Omental fat pad (tissue), 4 donors: ENCODE measurements at places on chromosomes 12 and 14.

GRCh38 chr12:58225203-58225877 lies 284.0 kb downstream of the ATP23 start:
- DNase-seq: no peak

GRCh38 chr12:89421092-89421835 lies 69.0 kb upstream of the DUSP6 start:
- no peak for DNase-seq

GRCh38 chr14:51295646-51296263 lies 55.7 kb downstream of the TMX1 start:
- DNase-seq: no peak

DNA sequence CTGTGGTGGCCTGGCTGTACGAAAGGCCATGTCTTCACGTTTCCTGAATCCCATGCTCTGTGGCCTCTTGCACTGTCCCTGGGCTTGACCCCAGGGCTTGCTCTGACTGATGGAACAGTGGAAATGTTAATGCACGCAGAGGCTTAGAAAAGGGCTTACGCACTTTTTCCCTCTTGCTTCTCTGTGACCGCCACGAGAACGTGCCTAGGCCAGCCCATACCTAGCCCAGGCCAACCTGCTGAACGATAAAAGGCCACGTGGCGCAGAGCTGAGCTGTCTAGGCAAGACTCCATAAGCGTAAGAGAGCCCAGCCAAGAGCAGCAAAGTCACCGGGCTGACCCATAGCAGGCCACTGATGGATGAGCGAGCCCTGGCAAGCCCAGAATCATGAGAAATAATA lies 18.3 kb downstream of the TTC7B start:
- DNase-seq: no peak

- no peak for DNase-seq
Measured at GRCh38 chr12:58995666-58996363, 75.5 kb upstream of the LRIG3 start.

GRCh38 chr12:52552055-52552454 lies 890 bp downstream of the KRT71 start:
- no peak for DNase-seq

GRCh38 chr12:75884465-75884985 lies 147.1 kb downstream of the PHLDA1 start:
- no peak for DNase-seq

GRCh38 chr14:94337274-94337673 lies 14.1 kb upstream of the SERPINA6 start:
- no peak for DNase-seq

- DNase-seq: no peak
Measured at GRCh38 chr12:79402606-79403005, 288.2 kb downstream of the PAWR start.

DNA sequence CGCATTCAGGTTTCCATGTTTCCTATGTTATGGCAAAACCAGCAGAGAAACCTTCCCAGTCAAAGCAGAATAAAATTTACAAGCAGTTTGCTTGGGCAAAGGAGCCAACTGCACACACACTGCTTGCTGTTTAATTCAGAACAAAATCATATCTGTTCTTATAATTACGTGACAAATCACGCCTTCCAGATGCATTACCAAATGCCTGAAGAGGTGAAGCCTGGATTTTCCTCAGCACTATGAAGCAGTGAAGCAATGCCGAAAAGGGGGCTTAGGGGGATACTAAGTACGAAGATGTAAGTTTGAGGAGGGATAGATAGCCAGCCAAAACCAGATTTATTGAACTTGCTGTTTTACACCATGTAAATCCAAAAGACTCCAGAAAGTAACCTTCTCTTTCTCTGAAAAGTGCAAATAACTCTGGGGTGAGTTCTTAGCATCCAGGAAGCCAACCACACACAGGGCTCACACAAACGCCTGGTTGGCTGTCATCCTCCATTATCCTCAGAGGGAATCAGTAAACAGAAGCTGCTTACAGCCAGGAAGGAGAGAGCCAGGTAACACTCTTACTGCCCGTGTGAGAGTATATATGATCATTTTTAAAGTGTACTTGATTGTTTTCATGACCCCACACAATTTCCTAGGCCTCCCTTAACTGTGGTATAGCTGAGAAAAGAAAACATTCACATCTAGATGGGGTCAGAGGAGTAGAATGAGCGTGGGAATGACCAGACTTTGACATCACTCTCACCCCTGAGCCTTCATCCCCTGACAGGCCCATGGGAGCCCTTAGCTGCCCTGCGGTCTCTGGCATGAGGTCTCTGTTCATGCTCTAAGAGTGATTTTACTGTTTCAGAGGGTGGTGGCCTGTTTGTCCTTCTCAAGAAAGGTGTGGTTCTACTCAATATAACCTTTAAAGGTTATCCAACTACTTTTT lies 442.5 kb downstream of the EGLN3 start:
- DNase-seq: no peak

DNA sequence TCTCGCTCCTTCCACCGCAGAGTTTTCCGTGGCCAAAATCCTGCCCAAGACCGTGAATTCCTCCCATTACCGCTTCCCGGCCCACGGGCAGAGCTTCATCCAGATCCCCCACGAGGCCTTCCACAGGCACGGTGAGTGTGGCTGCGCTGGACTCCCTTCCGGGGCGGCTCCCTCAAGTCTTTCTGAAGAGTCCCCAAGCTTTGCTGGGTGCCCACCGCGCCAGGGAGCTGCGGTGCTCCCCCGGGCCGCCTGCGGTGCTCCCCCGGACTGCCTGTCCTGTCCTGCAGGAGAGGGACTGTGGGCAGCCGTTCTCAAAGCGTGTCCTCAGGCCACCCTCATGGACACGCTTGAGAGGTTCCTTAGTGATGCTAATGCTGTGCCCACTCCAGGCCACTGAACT lies 50.5 kb downstream of the ADGRD1 start:
- no peak for DNase-seq

GRCh38 chr12:90481748-90482147 lies 473.2 kb downstream of the CCER1 start:
- DNase-seq: no peak

DNA sequence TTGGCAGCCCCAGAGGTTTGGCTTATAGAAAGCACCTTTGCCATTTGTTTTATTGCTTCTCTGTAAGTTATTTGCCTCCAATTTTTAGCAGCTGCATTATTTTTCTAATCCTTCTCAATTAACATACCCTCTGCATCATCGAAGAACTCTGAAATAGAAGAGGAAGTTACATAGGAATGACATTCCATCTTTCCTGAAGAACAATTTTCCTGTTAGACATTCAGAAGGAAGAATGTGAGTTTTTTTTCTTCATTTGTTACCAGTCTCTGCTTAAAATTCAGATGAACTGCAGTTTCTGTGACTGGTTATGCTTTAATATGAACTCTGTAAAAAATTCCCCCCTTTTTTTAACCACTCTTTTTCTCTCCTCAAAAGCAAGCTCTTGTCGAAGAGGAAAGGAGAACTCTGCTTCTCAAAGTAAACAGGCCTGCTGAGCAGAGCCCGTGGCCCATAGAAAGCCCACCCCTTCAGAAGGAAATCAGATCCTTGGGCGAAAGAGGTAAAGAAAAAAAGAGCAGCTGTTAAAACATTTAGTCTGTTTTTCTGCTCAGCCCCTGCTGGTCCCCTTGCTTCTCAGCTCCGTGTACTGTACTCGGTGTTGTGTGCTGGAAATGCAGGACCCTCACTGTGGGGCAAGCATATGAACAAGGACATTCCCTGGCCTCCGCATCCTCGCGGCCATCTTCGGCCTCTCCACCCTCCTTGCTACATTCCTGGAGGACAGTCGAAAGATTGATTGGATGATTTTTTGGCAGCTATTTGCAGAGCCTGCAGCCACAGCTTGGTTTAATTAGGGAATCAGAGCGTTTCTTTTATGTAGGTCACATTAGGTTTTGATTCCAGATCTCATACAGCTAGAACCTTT lies 164.4 kb upstream of the LRIG3 start:
- no peak for DNase-seq
